Activated CD8-positive, alpha-beta memory T cell treated with anti-CD3 and anti-CD28 coated beads for 1 hour (primary cell): ENCODE measurements at places on chromosomes 2 and 18.

DNA sequence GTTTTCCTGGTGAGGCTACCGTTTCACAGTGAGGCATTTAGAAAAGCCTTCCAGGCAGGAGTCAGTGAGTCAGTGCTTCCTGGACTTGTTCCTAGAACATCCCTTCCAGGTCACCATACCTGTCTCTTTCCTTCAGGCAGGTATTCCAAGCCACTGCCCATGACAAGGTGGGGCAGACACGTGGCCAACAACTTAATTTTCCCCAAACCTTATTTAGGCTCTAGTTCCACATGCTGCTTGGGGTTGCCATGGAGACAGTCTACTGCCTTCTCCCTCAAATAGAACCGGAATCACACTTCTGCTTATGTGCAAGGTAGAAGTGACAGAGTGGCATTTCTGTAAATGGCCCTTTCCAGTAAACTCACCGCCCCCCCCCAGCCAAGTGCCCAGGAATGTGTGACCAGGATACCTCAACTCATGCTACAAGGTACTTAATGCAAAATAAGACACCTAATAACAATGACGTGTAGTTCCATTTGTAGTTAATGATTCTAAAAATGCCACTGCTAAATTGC lies 258.3 kb downstream of the PRKCE start:
- no peak for DNase-seq

DNA sequence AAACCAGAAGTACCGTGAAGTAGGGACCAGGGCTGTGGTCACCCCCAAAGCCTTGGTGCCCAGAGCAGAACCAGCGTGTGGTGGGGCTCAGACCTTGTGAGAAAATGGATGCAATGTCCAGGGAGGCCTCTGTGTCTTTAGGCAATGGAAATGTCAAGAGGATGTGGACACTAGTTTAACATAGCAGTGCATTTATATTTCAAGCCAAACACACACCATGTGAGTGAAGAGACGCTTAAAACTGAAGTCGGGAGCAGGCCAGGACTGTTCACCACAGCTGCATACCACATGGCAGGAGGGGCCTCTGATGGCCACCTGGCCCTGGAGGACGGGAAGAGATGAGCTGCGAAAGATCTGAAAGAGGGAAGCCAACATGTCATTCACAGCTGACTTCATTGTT lies 87.3 kb upstream of the LDLRAD4 start:
- no peak for DNase-seq

- DNase-seq, result no peak
Observed at GRCh38 chr2:19738707-19739106, 163.1 kb downstream of the TTC32 start.

- no peak for DNase-seq
Observed at GRCh38 chr2:73700661-73701447, 36.3 kb downstream of the TPRKB start.

- no peak for DNase-seq
Observed at GRCh38 chr2:111617299-111618225, 266.4 kb downstream of the ANAPC1 start.

GRCh38 chr2:22950431-22950830 lies 434.5 kb upstream of the KLHL29 start:
- no peak for DNase-seq

DNA sequence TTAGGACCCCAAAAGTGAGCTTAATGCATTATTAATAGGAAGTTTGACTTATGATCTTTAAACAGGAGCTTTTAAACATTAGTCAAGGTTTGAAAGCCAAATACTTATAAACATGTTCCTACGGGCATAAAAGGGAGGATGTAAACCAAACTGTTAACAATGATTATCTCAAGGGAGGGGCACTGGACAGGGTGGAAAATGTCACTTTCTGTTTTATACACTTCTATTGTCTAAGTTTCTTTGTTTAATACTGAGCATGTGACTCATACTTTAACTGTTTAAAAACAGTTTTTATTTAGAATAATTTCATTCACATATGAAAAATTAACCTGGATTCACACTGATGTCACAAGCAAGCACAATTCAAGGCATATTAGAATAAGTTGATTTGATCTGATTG lies 18.3 kb upstream of the ITGA6 start:
- no peak for DNase-seq

DNA sequence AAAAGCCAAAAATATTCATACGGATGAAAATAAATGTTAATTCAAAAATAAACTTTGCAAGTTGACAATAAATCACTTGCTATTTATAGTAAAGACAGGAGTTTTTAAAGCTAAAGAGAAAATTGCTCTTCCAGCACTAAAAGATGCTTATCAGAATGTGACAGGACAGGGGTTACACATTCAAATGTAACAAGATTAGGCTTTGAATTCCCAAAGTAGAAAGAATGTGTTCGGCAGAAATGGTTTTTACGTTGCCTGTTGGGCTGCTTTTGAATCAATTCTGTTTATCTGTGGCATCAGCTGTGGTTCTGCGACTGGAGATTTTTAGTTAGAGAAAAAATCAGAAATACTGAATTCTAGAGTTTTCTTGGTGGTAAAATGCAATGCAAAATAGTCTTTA lies 669.4 kb downstream of the CPS1 start:
- no peak for DNase-seq

- no peak for DNase-seq
Observed at GRCh38 chr2:172137109-172137508, 34.4 kb upstream of the DLX2 start.

- DNase-seq, result no peak
Observed at GRCh38 chr2:101355401-101356054, 31.8 kb downstream of the CREG2 start.

DNA sequence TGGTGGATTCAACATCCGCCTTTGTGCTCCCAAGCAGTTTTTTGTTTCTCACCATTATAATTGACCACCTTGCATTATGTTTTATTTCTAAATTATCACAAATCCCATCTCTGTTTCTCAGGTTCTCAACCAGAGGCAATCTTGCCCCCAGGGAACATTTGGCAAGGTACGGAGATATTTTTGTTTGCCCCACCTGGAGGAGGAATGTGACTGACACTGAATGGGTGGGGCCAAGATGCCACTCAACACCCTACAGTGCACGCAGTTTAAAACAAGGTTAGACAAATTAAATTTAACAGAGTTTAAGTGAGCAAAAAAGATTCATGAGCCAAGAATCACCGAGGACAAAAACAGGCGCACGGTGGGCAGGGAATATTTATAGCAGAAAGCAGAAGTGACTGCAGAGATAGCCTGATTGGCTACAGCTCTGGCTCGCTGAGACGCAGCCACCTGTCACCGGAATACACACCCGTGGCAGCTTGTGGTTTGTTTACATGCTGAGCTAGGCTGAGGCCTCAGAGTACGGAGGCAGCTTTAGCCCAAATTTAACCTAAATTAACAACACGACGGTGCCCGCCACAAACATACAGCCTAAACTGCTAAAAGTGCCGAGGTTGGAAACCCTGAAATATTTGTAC lies 150.0 kb upstream of the ALKAL2 start:
- DNase-seq, result peak; percentile 35

DNA sequence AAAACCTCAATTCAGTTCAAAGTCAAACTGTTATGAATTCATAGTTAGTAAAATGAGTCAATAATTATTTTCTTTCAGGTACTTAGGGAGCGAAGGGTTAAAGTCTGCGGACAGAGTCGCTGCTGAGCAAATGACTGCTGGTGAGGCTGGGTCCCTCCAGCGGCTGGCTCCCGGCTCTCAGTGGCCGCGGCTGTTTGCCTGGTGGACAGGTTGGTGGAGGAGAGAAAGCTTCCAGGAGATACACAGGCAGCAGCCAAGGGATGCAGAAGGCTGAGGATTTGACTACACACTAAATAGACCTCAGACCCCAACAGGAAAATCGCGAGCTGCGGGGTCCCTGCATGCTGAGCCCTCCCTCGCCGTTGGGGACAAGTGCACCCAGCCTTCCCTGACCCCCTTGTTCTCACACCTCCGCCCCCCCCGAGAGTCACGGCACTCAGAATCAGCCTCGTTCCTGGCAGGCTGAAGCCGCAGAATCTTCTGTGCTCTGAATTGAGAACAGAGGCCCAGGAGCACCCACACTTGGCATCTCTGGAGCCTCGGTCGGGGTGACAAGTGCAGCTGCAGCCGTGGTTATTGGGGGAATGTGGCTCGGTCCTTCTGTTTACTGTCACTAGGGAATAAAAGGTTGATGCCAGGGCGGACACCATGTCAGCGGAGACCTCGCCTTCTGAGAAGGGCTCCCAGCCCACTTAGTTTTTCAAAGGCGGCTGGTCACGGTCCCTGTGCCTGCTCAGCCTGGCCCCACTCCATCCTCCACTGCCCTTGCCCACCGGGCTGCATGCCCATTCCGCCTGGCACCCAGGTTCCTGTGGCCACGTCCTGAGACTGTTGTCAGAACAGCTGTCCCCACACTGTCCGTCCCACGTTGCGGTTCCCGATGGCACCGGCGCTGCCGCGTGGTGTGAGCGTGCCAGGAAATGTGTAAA lies 74.0 kb downstream of the SLC66A2 start:
- DNase-seq, result no peak

- no peak for DNase-seq
Observed at GRCh38 chr2:60432035-60432601, 121.3 kb downstream of the BCL11A start.

DNA sequence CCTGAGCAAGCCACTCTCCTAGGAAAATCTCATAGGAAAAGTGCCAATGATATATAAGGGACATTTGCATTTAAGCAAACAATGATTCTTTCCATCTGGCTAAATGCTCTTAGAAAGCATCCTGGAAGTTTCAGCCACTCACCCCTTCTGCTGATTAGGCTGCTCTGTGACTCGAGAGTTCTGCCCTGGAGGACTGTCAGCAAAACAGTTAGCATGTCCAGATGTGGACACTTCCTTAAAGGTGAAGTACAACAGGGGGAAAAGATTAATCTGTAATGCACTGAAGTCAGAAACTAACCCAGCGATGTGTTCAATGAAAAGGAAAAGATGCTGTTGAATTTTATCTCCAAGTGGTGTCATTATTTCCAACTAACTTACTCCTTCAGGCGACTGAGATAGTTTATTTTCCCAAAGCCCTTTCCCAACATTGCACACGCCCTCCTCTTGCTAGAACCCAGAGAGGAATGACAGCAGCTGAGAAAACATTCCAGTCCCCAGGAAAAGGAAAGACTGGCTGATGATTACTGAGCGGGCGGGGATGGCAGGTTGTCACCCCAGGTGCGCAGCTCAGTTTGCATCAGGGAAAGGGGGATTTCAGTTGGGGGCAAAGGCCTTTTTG lies 214.0 kb downstream of the SS18 start:
- DNase-seq, result no peak

- peak; percentile 31 for DNase-seq
Observed at GRCh38 chr18:23131693-23132319, 3.5 kb upstream of the CABLES1 start.

DNA sequence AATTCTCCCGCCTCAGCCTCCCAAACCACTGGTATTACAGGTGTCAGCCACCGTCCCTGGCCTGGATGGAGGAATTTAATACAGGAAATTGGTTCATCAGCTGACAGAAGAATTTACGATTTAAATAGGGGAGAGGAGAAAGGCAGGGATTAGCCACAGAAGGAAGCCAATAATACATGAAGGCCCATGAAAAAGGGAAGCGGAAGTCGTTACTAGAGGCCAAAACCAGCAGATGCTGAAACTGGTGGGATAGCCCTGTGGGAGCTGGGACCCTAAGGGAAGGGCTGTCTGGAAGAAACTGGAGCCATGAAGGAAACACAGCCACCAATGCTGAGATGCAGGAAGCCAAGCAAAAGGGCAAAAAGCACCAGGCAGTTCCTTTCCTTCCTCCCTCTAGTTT lies 163.7 kb upstream of the RMP24 start:
- DNase-seq, result no peak

DNA sequence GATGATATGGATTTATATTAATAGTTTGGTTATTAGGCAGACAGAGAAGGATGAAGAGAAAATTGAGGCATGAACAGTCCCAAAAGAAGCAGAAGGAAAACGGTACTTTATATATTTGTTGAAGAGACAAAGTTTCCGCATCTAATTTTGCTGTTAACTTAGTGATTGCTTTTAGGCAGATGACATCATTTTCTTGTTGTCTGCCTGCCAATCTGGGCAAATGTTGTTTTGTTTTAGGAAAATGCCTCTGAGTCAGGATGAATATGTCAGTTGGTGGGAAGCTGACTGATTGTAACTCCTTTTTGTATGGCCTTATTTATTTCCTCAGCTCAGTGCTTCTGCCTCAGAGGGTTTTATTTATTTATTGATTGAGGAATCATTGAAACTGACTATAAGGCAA lies 52.5 kb upstream of the CAVIN2 start:
- no peak for DNase-seq

DNA sequence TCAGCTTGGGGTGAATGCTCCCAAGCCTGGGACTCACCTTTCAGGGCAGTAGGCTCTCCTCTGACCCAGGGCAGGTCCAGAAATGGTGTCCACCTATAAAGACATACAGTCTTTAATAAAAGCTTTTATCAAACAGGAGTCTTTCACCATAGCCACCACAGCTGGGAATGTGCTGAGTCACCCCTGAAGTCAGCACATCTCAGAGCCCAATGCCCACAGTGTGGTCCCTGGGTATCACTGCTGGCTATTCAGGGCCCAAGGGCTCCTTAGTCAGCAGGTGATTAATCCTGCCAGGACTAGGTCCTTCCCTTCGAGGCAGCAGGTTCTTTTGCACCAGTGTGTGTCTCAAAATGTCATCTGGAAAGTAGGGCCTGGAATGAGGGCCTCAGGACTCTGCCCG lies 181.9 kb downstream of the MEMO1 start:
- DNase-seq, result no peak

GRCh38 chr18:48693625-48694262 lies 154.9 kb downstream of the CTIF start:
- no peak for DNase-seq

DNA sequence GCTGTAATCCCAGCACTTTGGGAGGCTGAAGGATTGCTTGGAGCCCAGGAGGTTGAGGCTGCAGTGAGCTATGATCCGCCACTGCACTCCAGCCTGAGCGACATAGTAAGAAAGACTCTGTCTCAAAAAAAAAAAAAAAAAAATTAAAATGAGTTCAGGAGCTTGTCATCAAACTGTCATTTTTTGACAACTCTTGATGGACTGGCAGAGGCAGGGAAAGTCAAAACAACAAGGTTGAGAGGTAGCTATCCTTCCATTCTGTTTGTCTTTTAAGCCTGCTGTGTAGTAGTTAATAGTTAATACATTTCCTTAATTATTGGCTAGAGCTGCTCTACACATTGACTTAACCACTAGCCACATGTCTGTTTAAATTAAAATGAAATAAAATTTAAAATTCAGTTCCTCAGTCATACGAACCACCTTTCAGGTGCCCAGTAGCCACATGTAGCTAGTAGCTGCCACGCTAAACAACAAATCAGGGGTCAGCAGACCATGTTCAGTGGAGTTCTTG lies 22.7 kb downstream of the DPYSL5 start:
- DNase-seq, result no peak

DNA sequence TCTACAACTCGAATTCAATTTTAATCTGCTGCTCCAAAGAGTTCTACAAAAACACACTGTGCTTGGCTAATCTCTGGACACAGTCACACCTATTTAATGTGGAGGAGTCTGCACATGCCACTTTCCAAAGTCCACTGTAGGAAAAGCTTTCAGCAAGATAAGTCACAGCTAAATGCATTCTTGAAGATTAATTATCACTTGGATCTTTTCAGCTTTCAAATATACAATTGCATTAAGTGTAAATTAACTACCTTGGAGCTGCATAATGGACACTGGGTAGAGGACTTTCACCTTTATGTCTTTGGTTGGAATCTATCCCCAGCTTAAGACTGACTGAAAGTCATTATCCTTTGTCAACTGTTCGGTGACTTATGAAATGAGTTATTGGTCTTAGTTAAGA lies 565.1 kb downstream of the PIK3C3 start:
- DNase-seq, result no peak
